Activated CD4-positive, alpha-beta T cell treated with anti-CD3 and anti-CD28 coated beads, Interleukin-2, amount 10 ng/mL, durations not matched to agents 24 days and 14 days (primary cell): ENCODE measurements at places on chromosomes 3 and 15. TPM values are rescaled to one million over a fixed set of nuclear protein-coding genes. Genes with fewer than 3 reads are reported as not detected.

DNA sequence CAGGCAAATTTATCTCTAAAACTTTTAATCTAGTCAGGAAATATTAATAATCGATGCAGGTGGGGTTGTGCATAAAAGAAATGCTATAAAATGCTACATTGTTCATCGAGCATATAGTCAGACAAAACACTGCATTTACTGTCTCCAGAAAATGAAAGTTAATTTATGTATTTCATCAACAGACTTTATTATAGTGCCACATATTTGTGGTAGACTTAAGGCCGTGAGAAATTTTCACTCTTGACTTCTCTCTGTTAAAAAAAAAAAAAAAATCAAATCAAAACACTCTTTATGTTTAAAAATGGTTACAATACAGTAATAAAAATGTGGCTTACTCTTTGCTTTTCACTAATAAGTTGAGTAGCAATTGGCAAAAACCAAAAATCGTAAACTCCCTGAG, 67.4 kb downstream of the RBMS3 start:
- DNase-seq, result no peak

FGF12 gene
- not detected in 2 replicates for total RNA-seq

- DNase-seq, result no peak
Observed at GRCh38 chr3:61526308-61526707, 35.1 kb upstream of the PTPRG start.

- no peak for DNase-seq
Observed at GRCh38 chr15:99118801-99119546, 14.1 kb downstream of the SYNM start.

SCAANT1 gene
- total RNA-seq, result not detected in 2 replicates

DNA sequence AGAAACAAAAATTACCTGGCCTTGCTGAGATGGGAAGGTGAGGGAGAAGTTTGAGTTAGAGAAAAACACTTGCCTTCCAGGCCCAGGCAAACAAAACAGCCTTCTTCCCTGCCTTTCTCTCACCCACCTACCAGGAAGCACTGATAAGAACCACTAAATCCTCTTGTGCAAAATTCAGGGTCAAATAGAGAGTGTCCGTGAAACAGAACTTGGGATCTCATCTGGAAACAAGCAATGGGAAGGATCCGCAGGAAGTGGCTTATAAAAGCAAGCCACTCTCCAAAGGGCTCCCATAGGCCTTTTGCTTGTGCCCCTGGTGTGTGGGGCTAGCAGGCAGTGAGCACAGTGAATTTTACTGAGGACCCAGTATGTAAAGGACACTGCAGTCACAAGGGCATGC, 11.0 kb downstream of the ADAMTS9 start:
- DNase-seq, result no peak

- no peak for DNase-seq
Observed at GRCh38 chr3:156559321-156559720, 4.4 kb upstream of the SSR3 start.

NR2E3 gene
- not detected in 2 replicates for total RNA-seq

DNA sequence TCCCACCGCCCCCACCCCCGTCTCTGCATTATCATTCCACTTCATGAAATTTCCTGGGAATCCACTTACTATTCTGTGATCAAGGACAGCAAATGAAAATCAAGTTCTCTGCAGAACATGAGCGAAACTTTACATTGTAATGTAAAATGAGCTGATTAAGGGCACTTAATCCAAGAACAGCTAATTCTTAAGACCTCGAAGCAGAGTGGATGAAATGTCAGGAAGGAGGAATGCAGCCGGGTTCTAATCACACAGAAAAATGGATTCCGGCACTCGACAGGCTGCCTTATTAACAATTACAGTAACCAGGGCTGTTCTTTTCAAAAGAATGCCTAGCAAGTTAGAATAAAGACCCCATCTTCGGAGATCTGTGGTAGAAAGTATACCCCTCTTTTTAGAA, 57.5 kb downstream of the RFTN1 start:
- no peak for DNase-seq

GRCh38 chr3:134009345-134010000, 20.3 kb downstream of the SLCO2A1 start:
- DNase-seq, result no peak

GRCh38 chr15:54033869-54034458, 55.7 kb downstream of the UNC13C start:
- no peak for DNase-seq

- DNase-seq, result no peak
Observed at GRCh38 chr15:70698836-70699390, 64.4 kb downstream of the UACA start.
